ENCODE measurements at places on chromosomes 5 and 9. TPM values are rescaled to one million over a fixed set of nuclear protein-coding genes. Genes with fewer than 3 reads are reported as not detected.

Gene PCDHA11
- not detected for total RNA-seq

Gene FAM78A
- total RNA-seq: 66.0 TPM

Gene TBCA
- total RNA-seq: 137 TPM

Gene PAEP
- total RNA-seq: not detected

Gene IL3
- not detected for total RNA-seq

Gene GPR150
- 0.66 TPM for total RNA-seq

Gene CENPP
- 3.8 TPM for total RNA-seq

Gene SPINK13
- not detected for total RNA-seq

Gene HAUS6
- 25.4 TPM for total RNA-seq

Gene OR1J4
- not detected for total RNA-seq

Gene SH3TC2
- total RNA-seq: 0.08 TPM

Gene SPARC
- 14.5 TPM for total RNA-seq

Gene NTNG2
- total RNA-seq: 3.7 TPM

Gene SPATA31A3
- not detected for total RNA-seq

Gene HRCT1
- not detected for total RNA-seq

Gene LCN1
- total RNA-seq: not detected

Gene LCN12
- total RNA-seq: 2.6 TPM

Gene FABP6
- not detected for total RNA-seq

Gene CRB2
- total RNA-seq: not detected

Gene WDR38
- not detected for total RNA-seq

Gene CTXN3
- not detected for total RNA-seq

Gene FCN1
- 7.7 TPM for total RNA-seq

Gene LCN2
- total RNA-seq: not detected

Gene DMRT3
- not detected for total RNA-seq

Gene PAX5
- 0.35 TPM for total RNA-seq

Gene FOXD4
- total RNA-seq: 0.22 TPM

Gene MEIKIN
- 1.6 TPM for total RNA-seq

Gene OBP2B
- total RNA-seq: not detected

Gene CAVIN4
- total RNA-seq: 0.13 TPM

Gene FBP1
- total RNA-seq: 9.2 TPM

Gene C1QTNF2
- not detected for total RNA-seq

Gene LCP2
- total RNA-seq: 385 TPM

Gene SLC24A2
- total RNA-seq: not detected

Gene TRIP13
- total RNA-seq: 0.39 TPM

Gene CDC20B
- total RNA-seq: 0.28 TPM

Gene CDO1
- not detected for total RNA-seq

Gene UBTD2
- total RNA-seq: 5.9 TPM

Gene ARHGEF28
- total RNA-seq: not detected

Gene CBY3
- total RNA-seq: not detected
